Kidney epithelial cell (primary cell): ENCODE measurements at places on chromosomes 1 and 21.

DNA sequence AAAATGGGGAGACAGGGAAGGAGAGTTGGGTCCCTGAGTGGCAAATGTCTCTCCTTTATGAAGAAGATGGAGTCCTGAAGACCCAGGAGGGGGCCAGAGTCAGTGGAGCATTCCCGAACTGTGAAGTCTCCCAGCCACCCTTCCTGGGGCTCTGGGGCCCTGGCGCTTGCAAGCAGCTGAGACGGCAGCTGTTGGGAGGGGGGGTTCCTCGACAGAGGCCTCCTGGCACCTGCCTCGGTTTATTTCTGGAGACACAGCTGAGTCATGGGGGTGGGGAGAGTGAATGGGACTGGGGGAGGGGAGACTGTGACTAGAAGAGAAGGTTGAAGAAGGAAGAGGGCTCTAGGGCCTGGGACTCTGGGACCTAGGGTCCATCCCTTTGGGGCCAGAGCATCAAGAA, 14.0 kb downstream of the NES start:
- DNase-seq = no peak

DNA sequence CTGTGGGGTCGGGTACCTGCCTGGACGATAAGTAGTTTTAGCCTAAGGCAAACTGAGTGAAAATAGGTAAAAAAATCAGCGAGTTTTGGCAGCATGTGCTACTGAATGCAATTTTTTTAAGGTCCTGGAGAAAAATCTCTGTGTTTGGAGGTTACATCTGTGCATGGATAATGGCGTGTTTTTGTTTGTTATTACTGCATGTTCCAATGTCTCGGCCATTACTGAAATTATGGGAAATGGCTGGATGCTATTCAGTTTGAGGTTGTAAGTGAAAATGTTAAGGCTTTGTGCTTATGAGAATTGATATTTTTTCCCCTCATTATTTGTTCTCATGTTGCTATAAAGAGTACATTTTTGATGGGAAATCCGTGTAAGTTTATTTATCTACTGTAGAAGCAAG, 441.7 kb downstream of the PRDM2 start:
- no peak for DNase-seq

DNA sequence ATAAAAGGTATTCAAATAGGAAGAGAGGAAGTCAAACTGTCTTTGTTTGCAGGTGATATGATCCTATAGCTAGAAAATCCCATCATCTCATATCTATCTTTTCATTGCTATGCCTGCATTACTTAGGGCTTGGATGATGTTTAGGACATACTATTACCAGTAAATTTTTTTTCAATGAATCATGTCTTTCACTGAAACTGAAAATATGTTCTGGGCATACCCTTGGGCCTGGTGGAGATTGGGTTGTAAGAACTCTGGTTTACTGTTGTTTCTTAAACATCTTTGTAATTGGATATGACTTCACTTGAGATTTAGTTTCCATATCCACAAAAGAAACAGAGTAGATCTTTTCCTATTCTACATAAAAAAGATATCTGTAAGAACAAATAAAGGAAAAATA, 502.2 kb upstream of the PRMT6 start:
- no peak for DNase-seq

DNA sequence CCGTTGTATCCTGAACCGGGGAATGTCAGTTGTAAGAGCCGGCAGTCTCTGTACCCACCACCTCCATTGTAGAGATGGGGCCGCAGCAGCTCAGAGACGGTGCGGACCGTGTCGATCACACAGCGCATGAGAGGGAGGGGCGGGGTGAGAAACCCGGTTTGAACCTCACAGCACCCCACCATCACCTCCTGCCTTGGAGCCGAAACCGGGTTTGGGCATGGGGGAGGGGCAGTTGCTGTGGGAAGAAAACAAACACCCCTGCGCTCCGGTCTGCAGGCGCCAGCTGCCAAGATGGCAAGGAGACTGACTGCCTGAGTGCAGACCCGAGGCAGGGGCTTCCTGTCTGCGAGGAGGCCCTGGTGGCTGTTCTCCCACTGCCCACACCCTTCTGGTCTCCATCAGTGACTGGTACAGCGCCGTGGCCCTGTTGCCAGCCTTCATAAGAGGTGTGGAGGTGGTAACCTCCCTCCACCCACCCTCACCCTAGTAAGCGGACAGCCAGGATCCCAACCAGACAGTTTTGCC, 69.2 kb upstream of the SSBP3 start:
- no peak for DNase-seq

- no peak for DNase-seq
These were observed 131.0 kb downstream of the TRIM33 start for GRCh38 chr1:114379987-114380386.

DNA sequence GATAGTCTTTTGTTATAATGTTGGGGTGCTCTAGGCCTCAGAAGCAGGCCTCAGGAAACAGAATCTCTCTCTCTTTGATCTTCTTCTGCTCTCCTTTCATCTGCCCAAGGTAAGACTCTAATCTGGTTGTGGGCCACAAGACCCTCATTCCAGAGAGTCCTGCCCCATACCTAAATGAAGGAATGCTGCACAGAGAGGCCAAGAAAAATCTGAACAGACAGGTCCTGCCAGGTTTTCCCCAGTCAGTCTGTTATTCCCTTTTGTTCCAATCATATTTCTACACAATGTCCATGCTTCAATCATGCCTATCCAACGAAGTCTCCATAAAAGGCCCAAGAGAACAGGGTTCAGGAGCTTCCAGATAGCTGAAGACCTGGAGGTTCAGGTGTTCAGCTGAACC, 7.0 kb upstream of the CFAP45 start:
- no peak for DNase-seq

DNA sequence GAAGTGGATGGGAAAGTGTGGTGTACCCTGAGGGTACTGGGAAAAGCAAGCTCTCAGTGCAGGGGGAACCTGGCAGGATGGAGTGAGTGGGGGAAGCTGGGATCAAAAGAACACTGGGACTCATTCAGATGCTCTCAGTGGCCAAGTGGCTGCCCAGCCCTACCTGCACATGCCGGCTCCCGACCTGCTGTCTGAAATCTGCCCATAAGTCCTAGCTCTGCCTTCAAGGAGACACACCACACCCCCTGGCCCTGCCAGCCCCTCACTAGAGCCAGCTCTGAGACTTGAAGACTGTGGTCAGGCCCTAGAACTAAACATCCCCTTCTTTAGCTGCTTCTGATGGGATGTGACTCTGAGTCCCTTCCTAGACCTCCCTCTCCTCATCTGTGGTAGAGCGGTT, 2.2 kb downstream of the TMEM54 start:
- DNase-seq = no peak

- no peak for DNase-seq
These were observed 2.7 kb downstream of the TTLL7 start for GRCh38 chr1:83996191-83996590.
